Vagina (tissue), 2 donors: ENCODE measurements at places on chromosomes 6 and 20.
A peak's percentile ranks its signal among the peaks of the same experiment; 100 is the strongest.

DNA sequence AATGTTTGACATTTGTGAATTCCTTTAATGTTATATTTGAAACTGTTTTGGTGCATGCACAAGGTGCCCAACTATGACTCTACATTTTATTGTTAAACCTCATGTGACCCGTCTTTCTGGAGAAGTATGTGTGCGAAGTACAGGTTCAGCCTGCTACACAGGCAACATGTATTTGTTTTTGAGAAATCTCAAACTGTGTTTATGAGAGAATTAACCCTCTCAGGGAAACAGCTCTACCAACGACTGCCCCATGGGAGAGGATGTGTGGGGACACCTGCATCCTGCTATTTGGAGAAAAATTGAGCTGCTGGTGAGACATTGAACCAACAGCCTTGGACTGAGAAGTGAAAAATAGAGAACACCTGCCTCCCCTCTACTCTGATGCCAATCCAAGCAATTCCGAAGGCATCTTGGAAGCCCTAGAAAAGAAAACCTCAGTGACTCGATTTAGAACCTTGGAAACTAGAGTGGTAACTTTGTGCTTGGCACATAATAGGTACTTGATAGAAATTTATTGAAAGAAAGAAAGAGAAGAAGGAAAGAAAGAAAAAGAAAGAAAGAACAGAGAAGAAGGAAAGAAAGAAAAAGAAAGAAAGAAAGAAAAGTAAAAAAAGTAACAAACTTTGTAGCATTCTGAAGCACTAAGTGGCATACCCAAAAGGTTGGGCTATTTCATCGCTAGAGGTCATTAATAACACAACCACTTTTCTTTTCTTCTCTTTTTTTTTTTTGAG, 2.9 kb upstream of the AKAP12 start:
- no peak for DNase-seq

DNA sequence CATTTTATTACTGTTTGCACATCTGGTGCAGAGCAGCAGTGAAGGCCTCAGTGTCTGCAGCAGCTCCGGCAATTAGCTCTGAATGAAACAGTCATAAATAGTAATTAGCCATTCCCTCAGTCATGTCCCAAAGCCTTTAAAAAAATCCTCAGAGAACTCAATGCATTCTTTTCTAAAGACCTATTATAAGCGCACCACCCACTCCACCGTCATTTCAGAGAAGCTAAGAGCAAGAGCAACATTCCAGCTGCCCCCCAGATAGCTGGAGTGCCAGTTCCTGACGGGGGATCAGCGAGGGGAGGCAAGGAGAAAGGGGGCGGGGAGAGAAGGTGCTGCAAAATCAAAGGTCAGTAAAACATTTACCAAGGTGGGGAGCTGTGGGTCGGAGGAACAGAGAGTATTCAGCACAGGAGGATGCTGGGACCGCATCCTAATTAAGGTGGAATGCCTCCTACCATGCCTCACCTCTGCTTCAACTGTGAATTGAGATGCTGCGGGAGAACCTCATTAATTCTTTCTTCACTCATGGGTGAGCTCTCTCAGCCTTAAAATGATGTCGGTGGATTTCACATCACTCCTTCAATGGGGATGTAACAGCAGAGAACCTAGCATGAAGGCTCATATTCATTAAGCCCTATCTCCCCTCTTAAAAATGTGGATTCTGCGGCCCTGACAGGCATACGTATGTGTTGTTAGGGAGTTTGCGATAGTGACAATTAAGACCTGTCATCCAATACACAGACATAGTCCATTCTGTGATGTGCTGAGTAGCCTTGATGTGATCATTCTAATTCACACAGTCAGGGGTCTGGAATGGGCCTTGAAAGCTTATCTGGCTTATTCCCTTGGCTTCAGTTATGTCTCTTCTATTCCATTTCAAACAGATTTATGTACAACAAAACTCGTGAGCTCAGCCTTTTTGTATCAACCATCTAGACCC, 469.5 kb upstream of the NRSN1 start:
- no peak for DNase-seq

DNA sequence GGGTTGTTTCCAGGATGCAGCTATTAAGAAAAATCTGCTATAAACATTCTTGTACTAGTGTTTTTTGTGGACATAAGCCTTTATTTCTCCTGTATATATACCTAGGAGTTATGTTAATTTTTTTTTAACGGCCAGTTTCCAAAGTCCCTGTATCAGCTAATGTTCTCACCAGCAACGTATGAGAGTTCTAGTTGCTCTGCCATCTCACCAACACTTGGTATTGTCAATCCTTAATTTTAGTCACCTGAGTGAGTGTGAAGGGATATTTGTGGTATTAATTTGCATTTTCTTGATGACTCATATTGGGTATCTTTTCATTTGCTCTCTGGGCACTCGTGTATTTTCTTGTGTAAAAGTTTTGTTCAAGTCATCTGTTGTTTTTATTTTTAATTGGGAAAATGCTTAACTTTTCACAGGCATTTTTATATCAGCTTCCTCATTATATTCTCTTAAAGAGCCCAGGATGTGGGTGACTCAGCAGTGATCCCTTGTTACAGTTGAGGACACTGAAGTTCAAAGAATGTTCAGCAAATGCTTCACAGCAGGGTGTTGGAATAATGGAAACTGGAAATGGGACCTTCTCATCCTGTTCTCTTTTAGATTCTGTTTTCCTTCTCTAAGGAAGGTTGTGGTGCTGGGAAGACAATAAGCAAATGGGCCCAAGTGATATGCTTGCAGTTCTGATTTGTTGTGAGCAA, 211.7 kb upstream of the PRND start:
- no peak for DNase-seq

DNA sequence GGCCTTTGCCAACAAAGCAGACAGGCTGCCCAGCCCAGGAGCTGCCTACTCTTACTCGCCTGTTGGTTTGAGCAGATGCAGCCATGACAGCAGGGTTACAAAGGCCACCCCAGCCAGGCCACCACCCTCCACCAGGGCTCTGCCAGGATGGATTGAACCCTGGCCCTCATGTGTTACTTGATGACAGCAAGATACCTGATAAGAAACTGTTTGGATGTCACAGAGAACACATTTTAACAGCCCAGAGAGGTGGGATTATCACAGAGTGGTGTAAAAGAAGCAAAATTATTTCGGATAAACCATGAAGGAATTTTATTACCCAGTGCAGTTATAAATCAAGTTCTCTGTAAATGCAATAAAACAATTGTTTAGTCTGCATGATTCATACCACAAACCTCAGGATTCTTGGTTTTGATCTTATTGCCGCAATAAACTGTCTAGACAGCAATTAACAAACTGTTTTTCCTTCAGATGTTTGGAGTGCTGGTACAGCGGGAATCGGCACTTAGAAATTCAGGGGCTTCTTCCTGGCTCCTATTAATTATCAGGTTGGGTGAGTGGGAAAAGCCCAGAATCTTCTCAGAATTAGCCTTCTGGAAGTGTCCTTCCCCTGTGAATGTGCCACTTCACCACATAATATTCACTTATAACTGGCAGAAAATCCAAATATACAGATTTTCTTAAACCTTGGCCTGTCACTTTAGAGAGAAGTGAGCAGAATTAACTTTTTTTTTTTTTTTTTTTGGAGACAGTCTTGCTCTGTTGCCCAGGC, 58.0 kb upstream of the SALL4 start:
- DNase-seq, result no peak

DNA sequence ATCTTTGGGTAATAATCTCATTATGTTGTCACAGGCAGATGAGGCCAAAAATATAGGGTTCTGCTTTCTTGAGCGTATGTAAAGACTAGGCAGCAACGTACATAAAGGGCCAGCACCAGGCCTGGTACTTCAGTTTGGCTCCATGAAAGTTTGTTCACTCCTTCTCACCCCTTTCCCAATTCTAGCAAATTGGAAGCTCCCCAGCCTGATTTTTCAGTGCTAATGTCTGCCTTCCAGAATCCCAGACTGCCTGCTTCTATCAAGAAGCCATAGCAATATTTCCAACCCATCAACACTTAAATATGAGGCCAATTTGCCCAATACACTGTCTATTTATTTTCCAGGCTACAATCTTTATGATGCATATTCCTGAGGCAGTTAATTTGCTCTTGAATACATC, 93.4 kb upstream of the PTPRT start:
- DNase-seq, result no peak

DNA sequence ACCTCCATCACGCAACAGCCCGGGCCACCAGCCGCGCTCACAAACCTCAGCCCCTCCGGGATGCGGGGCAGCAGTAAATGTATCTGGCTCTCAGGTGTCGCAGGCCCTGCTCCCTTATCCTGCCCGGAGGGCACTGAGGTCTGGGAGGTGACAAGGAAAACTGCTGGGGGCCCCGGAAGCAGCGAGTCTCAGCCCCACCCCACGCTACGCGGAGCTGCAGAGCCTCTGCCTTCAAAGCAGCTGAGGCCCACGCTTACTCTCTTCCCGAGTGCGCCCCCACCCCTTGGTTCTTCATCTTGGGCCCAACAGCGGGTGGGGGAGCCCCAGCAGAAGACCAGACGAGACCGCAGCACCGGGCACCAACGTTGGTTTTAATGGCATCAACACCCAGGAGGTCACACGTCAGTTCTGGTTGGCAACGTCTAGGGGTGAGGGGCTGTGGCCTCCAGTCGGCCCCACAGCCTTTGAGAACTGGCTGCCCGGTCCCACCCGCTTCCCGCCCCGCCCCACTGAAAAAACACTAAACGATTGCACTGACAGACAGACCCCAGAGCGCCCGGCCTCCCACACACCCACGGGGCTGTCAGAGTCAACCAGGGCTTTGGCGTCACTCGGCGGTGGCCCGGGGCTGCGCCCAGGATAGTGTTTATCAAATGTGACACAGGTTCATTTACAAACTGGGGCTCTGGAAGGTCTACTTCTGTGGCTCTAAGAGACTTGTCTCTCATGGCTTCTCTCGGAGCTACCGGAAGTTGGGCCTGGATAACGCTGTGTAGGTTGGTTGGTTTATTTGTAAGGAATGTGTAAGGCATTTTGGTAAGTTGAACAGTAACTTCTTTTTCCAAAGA, 43.7 kb downstream of the DSTN start:
- DNase-seq, result peak; percentile 86

DNA sequence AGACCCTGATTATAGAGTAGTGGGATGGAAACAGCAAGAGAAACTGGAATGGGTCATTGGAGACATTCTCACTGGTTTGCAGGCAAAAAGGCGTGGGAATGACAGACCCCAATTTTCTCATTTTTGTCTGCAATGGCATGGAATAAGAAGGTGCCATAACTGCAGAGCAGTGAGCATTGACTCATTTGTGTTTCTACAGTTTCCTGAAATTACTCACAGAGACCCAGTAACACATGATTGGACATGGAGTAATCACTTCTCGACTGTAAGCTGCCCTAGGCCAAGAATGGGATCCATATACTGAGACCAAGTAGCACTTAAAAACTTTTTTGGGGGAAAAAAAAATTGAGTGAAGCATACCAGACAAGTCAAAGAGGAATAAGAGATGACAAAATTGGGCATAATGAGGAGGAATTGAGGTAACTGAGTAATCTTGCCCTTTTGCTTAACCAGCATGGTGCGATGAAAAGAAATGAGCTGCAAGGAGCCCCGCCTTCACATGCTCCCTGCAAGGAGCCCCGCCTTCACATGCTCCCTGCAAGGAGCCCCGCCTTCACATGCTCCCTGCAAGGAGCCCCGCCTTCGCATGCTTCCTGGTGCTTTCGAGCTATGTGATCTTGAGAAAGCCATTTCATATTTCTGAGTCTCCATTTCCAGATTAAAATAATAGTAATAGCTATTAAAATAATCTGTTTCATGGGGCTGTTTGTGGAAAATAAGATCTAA, 44.1 kb downstream of the NHSL1 start:
- no peak for DNase-seq

DNA sequence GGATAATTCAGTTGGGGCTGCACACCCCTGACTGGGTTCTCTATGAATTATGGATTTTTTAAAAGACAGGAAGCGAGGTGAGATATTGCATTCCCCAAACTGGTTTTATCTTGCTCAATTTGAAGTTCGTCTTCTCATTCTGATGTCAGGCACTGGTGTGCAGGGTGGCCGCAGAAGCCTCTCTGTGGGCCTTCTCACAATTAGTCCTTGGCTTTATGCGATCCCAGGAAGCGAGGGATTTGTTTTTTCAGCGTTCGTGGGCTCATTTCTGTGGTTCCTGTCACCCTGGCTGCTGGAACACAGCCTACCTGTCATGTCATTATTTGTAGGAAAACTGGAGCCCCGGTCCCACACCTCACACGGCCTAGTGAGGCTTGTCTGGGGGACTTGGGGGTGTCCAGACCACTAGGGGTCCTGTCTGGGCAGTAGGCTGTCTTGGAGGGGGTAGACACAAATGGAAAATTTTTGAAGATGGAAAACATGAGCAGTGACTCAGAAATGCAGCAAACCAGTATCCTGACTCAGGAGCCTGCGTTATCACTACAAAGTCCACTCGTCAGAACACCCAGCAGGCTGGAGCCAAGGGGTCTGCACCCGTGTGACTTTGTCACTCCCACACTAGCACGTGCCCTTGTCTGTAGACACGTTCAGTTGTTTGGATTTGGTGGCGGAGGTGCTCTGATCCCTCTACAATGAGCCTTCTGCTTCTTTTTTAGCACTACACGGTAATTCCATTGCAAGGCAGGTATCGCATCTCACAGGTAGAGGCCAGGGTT, 42.2 kb downstream of the GNAS-AS1 start:
- no peak for DNase-seq

GRCh38 chr6:123829302-123829953, 25.8 kb downstream of the NKAIN2 start:
- DNase-seq, result no peak

- no peak for DNase-seq
Observed at GRCh38 chr6:100796049-100796823, 84.9 kb downstream of the ASCC3 start.

- no peak for DNase-seq
Observed at GRCh38 chr6:90401933-90402830, 105.5 kb upstream of the BACH2 start.

DNA sequence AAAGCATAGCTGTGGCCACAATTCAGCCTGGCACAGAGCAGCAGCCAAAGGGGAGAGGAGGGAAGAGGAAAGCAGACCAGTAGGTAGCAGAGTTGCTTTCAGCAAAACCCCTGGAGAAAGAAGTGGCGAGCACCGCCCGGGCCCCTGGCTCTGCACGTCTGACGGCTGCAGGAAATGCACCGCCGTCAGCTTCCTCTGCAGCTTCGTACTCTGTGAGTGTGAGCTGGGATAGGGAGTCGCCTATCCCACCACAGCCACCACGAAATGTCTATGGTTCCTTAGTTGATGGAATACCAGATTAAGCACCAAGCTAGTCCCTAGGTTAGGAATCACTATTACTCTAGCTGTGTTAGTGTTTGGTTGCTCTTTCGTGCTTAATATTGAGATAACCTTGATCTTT, 79.9 kb upstream of the NAA20 start:
- no peak for DNase-seq

DNA sequence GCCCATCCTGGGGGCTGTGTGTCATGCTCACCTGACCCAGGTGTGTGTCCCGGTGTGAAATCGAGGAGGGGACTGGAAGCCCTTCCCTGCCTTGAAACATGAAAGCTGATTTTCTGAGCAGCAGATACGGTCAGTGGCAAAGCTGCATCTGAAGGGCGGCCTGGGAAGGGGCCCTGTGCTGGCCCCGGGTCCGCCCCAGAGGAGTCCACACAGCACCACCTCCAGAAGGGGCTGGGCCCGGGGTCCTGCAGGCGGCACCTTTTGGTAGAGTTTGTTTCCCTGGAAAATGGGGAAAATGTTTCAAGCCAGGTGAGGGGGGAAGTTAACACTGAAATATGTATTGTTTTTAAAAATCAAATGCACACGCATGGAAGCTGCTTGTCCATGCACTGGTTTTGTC, 20.8 kb downstream of the UCKL1 start:
- DNase-seq, result no peak

- DNase-seq, result no peak
Observed at GRCh38 chr20:36812594-36813463, 39.3 kb upstream of the DSN1 start.

- DNase-seq, result no peak
Observed at GRCh38 chr6:36035225-36035624, 7.6 kb downstream of the MAPK14 start.
